ENCODE measurements at places on chromosomes 1 and 21. TPM values are rescaled to one million over a fixed set of nuclear protein-coding genes. Genes with fewer than 3 reads are reported as not detected.

C1orf141 gene
- not detected for total RNA-seq

GBP4 gene
- total RNA-seq = not detected

OR2T2 gene
- not detected for total RNA-seq

LAMC2 gene
- total RNA-seq = 21.1 TPM

FAM151A gene
- total RNA-seq = 0.29 TPM

FCER1G gene
- 0.28 TPM for total RNA-seq

NEXN gene
- 6.1 TPM for total RNA-seq

OLFM3 gene
- total RNA-seq = not detected

CLCNKA gene
- 0.06 TPM for total RNA-seq

TOE1 gene
- 11.2 TPM for total RNA-seq

BSND gene
- not detected for total RNA-seq

GJC2 gene
- total RNA-seq = 0.47 TPM

KCNE2 gene
- not detected for total RNA-seq

OSCP1 gene
- 7.0 TPM for total RNA-seq

LIN28A gene
- total RNA-seq = not detected

HLX gene
- 5.6 TPM for total RNA-seq

FAM3B gene
- total RNA-seq = not detected

JAM2 gene
- not detected for total RNA-seq

FOXD2 gene
- total RNA-seq = 0.66 TPM

PGD gene
- total RNA-seq = 1,330 TPM
